ENCODE measurements at places on chromosomes 6 and 20. TPM values are rescaled to one million over a fixed set of nuclear protein-coding genes. Genes with fewer than 3 reads are reported as not detected.

WFDC10B gene
- total RNA-seq: 0.32 TPM

CCN6 gene
- total RNA-seq: not detected

GGT7 gene
- 16.6 TPM for total RNA-seq

RIN2 gene
- total RNA-seq: 141 TPM

FNDC1 gene
- total RNA-seq: 2.1 TPM

SLC35D3 gene
- total RNA-seq: not detected

BYSL gene
- total RNA-seq: 10.1 TPM

ATP6V1G2 gene
- total RNA-seq: 3.4 TPM

PRDM13 gene
- not detected for total RNA-seq

DZANK1 gene
- 1.1 TPM for total RNA-seq

TMEM170B gene
- 1.5 TPM for total RNA-seq

LZTS3 gene
- 6.8 TPM for total RNA-seq

SLC17A4 gene
- total RNA-seq: not detected

SOX4 gene
- 9.6 TPM for total RNA-seq

HCRTR2 gene
- not detected for total RNA-seq

PNPLA1 gene
- not detected for total RNA-seq

TBC1D7 gene
- total RNA-seq: 11.2 TPM

CLDN20 gene
- total RNA-seq: not detected

LY6G6C gene
- not detected for total RNA-seq

SNAP25 gene
- total RNA-seq: 0.73 TPM

GNAS-AS1 gene
- 0.81 TPM for total RNA-seq

DCDC2 gene
- total RNA-seq: 0.16 TPM

FOXS1 gene
- total RNA-seq: not detected

SGK2 gene
- 0.24 TPM for total RNA-seq

FHL5 gene
- total RNA-seq: not detected

DLK2 gene
- total RNA-seq: 0.16 TPM

SLC17A9 gene
- total RNA-seq: 13.0 TPM

SRMS gene
- not detected for total RNA-seq

SPTLC3 gene
- total RNA-seq: 3.6 TPM

SALL4 gene
- 0.16 TPM for total RNA-seq

Measured in hair follicle dermal papilla cell (primary cell).